ENCODE measurements at places on chromosomes 3 and 15.

GRCh38 chr3:167606836-167607235 lies 46.9 kb downstream of the WDR49 start:
- DNase-seq = no peak

- DNase-seq = no peak
Observed at GRCh38 chr3:149763565-149764195, 11.4 kb upstream of the COMMD2 start.

DNA sequence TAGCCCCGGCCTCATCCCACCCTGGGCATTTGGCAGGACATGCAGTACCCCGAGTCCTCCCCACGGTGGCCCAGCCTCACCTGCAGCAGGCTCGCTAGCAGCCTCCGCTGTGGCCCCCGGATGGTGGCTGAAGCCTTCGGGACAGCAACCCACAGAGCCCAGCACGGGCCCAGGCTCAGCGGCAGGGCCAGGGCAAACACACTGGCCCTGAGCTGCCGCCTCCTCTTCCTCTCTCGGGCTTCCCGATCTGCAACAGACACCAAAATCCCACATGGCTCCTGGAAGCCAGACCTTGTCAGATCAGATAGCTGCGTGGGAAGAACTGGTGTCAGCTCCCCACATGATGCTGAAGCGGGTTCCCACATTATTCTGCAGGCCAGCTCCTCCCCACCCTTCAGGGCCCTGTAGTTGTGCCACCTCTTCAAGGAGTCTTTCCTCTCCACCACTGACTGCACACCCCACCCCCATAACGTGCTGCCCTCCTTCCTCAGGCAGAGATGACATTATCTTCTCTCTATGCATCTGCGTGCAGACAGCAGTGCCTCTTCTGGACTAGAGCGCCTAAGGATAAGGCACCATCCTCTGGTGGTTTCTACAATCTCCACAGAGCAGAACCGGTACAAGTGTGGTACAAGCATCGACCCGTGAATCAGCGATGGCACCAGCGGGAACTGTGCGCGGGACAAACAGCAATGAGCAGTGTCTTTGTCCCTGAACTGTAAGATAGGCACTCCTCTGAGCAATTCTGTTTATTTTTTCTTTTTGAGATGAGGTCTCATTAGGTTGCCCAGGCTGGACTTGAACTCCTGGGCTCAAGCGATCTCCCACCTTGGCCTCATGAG lies 9.5 kb downstream of the TMEM44 start:
- no peak for DNase-seq

DNA sequence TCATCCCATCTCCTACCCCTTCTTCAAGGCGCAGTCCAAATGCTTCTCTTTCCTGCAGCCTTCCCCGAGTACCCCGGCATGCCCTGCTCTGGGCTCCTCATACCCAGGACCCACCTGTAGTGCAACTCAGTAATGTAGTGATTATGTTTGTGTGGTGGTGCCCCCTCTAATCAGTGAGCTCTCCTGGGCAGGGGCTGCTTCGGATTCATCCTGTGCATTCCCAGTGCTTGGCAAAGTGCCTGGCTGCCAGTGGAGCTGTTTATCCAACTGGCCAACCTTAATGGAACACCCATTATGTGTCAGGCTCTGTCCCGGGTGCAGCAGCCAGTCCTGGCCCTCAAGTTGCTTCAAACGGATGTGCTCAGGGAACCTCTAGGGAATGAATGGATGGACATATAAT lies 174.4 kb upstream of the LINGO1 start:
- no peak for DNase-seq

All from dermis blood vessel endothelial cell (primary cell).